ENCODE measurements at places on chromosomes 5 and 9. TPM values are rescaled to one million over a fixed set of nuclear protein-coding genes. Genes with fewer than 3 reads are reported as not detected.

GPR150 gene
- polyA plus RNA-seq: 0.89 TPM

SPATA31E1 gene
- 0.02 TPM for polyA plus RNA-seq

CENPP gene
- 3.9 TPM for polyA plus RNA-seq

COL27A1 gene
- polyA plus RNA-seq: 24.0 TPM

TMEM174 gene
- polyA plus RNA-seq: 0.02 TPM

SLC6A7 gene
- 0.07 TPM for polyA plus RNA-seq

FOXI1 gene
- 1.3 TPM for polyA plus RNA-seq

DNA sequence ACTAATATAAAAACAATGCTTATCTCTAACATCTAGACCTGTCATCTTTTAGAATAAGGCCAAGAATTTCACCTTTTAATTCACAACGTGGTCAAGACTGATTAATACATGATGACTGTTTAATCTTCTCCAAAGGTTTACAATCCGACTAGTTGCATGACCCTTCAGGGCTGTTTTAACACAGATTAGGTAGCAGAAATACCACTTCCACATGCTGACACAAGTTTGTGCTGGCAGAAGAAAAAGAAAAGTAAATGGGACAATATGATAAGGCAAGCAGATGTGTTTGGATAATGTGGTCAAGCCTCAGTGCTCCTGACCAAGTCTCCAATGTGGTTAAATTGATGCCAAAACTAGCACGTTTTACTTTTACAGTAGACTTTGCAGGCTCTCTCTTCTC lies 31.1 kb downstream of the SEMA6A start:
- DNase-seq: no peak
- H3K27me3 ChIP-seq: no peaks in the 10 kb centered on the region
- no peaks in the 10 kb centered on the region for H3K36me3 ChIP-seq
- H3K27ac ChIP-seq: no peak overlapping the region
- H3K4me3 ChIP-seq: no peak overlapping the region

GRCh38 chr5:168883991-168884390 lies 304.8 kb upstream of the PANK3 start:
- no peak overlapping the region for H3K27ac ChIP-seq
- peaks cover 9% of the 10 kb centered on the region for H3K4me1 ChIP-seq
- no peaks in the 10 kb centered on the region for H3K27me3 ChIP-seq

DNA sequence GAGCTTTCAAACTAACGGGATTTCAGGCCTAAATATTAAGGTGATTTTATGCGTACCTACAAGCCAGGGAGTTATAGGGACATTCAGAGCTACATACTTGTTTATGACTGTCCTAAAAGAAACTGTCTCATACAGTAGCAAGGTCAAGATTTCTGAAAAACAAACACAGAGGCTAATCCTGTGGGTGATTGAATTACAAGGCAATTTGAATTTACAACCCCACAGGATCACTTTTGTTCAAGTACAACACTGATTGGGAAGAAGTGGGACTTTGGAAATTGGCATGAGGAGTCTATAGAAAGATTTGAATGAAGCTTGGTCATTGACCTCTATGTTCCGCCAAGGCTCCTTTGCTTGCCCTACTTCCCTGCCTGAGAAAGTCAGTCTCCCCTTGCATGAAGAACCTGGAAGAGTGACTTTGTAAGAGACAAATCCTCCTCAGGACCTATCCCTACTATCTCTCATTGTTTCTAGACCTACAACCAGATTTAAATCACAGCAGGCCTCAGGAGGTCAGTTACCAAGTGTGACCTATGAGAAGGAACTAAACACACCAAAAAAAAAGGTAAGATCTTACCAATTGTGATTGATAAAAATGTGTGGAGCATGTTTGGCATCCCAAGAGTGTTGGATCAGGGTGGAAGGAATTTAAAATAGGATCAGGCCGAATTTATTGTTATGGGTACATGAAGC lies 38.4 kb upstream of the CDC42SE2 start:
- H3K27ac ChIP-seq: no peak overlapping the region
- no peak overlapping the region for H3K4me3 ChIP-seq
- no peak for DNase-seq
- no peaks in the 10 kb centered on the region for H3K4me1 ChIP-seq
- no peaks in the 10 kb centered on the region for H3K36me3 ChIP-seq

- no peaks in the 10 kb centered on the region for H3K27me3 ChIP-seq
- no peaks in the 10 kb centered on the region for H3K36me3 ChIP-seq
- no peak for DNase-seq
- H3K27ac ChIP-seq: no peak overlapping the region
- H3K4me1 ChIP-seq: peaks cover 12% of the 10 kb centered on the region
Observed at GRCh38 chr9:5870691-5871090, 20.0 kb upstream of the MLANA start.

DNA sequence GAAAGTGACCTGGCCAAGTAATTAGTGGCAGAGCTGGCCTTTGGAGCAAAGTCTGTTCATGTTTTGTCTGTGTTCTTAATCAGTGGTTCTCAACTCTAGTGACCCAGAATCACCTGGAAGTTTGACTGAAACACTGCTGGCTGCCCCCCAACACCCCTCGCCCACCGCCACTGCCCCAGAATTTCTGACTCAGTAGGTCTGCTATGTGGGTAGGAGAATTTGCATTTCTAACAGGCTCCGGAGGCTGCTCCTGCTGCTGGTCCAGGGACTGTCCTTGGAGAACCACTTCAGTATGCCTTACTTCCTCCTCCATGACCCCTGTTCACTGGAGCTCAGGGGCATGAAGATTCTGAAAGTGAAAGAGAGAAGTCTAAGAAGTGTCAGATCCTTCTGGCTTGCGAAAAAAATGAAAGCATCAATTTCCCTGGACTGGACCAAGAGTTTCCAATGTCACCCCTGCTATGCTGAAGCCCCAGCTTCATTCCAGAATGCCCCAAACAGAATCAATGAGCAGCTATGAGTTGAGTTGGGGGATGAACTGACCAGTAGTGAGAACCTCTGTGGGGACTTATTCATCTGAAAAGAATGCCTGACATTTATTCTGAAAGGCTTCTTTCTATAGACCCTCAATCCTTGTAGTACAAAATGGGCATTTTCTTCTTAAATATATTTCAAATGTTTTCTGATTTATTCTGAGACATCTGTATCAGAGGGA lies 20.8 kb upstream of the COL15A1 start:
- no peaks in the 10 kb centered on the region for H3K4me1 ChIP-seq
- no peaks in the 10 kb centered on the region for H3K27me3 ChIP-seq

DNA sequence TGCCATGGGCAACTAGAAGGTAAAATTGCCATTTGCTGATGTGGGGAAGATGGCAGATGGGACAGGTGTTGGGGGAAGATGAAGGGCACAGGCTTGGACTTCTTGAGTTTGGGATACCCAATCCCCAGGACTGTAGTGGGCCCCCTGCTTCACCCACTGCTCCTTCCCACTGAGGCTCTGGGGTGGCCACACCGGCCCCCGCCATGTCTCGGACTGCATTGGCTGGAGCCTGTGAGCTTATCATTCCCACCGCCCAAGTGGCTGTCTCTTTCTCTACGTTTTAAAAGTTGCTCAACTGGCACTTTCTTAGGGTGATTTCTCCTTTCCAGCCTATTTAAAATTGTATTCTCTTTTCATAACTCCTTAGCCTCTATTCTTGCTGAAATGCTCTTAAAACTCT lies 730.0 kb upstream of the ADAMTS16 start:
- H3K27ac ChIP-seq: no peak overlapping the region
- H3K36me3 ChIP-seq: no peaks in the 10 kb centered on the region
- no peak for DNase-seq
- no peaks in the 10 kb centered on the region for H3K27me3 ChIP-seq
- H3K4me1 ChIP-seq: no peaks in the 10 kb centered on the region

- no peak overlapping the region for H3K4me3 ChIP-seq
- DNase-seq: no peak
- no peaks in the 10 kb centered on the region for H3K4me1 ChIP-seq
- no peaks in the 10 kb centered on the region for H3K27me3 ChIP-seq
- H3K27ac ChIP-seq: no peak overlapping the region
Observed at GRCh38 chr5:4804691-4805360, 335.3 kb upstream of the ADAMTS16 start.

DNA sequence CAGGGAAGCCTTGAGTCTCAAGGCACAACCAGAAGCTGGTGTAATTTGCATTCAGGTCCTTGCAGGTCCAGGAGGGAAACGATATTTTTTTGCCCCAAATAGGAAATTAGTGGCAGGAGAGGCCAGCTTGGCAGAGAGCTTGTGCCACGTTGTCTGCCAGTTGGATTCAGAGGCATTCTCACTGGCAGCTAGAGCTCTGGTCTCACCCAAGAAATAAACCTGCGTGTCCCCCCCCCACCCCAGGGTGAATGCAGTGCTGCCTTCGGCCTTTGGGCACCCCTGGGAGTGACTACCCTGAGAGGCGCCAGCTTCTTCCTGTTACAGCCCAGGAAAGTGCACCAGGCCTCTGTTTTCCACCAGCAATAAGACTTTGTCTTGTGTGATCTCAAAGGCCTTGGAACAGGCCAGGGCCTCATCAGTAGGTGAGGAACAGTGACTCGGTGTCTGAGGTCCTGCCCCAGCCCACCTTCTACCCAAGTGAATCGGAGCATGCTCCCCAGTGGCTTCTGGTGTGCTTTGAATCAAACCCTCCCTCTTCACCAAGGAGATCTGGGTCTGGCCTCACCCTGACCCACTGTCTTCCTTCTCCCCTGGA lies 68.4 kb downstream of the HSPA4 start:
- no peaks in the 10 kb centered on the region for H3K4me1 ChIP-seq
- DNase-seq: no peak
- no peaks in the 10 kb centered on the region for H3K36me3 ChIP-seq
- H3K27me3 ChIP-seq: no peaks in the 10 kb centered on the region

GRCh38 chr9:106019702-106020101 lies 325.4 kb downstream of the TMEM38B start:
- H3K4me1 ChIP-seq: no peaks in the 10 kb centered on the region
- H3K36me3 ChIP-seq: no peaks in the 10 kb centered on the region
- no peaks in the 10 kb centered on the region for H3K27me3 ChIP-seq
- no peak for DNase-seq

GRCh38 chr9:104980039-104980654 lies 52.2 kb upstream of the ABCA1 start:
- peaks cover 22% of the 10 kb centered on the region for H3K4me1 ChIP-seq
- no peak for DNase-seq
- no peaks in the 10 kb centered on the region for H3K36me3 ChIP-seq
- no peak overlapping the region for H3K4me3 ChIP-seq
- no peaks in the 10 kb centered on the region for H3K27me3 ChIP-seq

GRCh38 chr5:128213340-128213739 lies 129.8 kb downstream of the SLC12A2 start:
- peak; percentile 54 for DNase-seq
- no peak overlapping the region for H3K27ac ChIP-seq
- H3K4me3 ChIP-seq: no peak overlapping the region
- no peaks in the 10 kb centered on the region for H3K4me1 ChIP-seq

DNA sequence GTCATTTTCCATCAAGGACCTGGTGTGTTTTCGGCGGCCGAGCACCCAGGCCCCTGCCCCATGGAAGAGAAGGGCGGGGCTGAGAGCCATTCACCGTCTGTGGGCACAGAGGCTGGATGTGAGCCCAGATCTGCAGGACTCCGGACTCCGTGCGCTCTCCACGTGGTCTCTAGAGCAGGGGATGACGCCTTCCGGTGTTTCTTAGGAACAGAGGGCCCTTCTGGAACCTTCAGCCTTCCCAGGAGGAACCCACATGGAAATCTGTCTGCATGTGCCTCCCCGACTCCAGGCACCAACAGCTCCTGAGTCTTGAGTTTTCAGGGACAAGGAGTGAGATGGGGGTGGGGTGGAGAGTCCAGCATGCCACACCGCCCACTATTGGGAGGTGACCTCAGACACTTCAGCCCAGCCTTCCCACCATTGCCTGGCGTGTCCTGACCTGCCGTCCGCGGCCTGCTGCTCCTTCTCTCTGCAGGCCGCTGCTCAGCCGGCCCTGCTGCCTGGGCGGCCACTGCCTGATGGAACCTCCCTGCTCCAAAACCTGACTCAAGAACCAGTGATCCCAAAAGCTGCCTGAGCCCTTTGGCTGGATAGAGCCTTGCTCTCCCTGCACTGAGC lies 2.4 kb upstream of the RXRA start:
- peaks cover 60% of the 10 kb centered on the region for H3K27me3 ChIP-seq
- H3K36me3 ChIP-seq: no peaks in the 10 kb centered on the region
- H3K4me1 ChIP-seq: peaks cover 18% of the 10 kb centered on the region

Data from thymus (tissue), 14 donors.